Fibroblast of skin of back (primary cell): ENCODE measurements at places on chromosomes 5 and 9.
A peak's percentile ranks its signal among the peaks of the same experiment; 100 is the strongest.

DNA sequence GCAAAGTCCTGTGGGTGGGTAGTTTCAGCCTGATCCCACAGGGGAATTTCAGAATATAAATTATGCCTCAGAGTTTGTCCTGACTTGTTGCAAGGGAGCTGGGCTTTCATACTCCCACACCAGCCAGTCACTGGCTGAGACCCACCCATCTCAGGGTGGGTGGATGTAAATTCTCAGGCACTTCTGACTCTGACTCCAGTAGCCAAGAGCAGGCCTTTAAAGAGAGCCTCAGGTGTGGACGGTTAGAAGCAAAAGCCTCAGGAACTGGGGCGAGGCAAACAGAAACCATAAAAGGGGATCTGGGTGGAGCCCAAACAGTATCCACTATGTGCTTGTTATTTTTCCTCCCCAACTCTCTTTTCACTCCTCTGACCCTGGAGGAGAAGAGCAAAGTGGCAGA lies 28.6 kb upstream of the FBXW11 start:
- DNase-seq, result no peak

DNA sequence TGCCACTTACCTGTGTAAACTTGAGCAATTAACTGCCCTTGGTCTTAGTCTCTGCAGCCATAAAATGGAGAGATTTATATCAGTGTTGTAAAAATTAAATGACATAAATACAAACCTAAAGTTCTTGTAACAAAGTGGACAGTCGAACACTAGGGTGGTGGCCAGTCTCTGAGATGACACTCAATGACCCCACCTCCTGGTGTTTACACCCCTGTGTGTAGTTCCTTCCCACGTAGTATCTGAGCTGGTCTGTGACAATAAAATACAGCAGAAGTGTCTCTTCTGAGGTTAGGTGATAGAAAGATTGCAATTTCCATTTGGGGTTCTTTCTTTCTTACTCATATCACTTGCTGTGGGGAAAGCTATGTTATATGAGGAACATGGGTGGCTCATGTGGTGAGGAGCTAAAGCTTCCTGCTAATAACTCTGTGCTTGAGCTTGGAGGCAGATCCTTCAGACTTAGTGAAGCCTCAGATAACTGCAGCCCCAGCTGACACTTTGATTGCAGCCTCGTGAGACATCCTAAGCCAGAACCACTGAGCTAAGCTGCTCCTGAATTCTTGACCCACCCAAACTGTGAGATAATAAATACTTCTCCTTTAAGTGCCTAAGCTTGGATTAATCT lies 173.4 kb upstream of the CHD1 start:
- no peak for DNase-seq

- no peak for DNase-seq
Observed at GRCh38 chr5:10666531-10667299, 94.3 kb downstream of the DAP start.

DNA sequence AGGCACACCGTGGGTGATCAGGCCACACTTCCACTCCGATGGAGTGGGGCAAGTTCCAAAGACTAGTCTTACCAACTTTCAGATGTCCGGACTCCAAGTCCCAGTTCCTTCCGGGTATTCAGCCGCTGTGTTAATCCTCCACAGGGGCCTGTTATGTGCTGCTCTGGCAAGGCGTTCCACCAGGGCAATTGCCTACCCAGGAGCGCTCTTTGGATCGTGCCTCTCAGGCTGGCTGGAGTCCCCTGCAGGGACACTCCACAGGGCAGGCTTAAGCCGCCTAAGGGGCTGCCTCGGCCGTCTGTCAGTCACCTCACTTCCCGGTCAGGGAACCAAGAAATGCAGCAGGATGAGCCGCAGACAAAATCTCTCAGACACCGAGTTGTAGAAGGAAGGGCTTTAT lies 118.7 kb upstream of the CCNG1 start:
- no peak for DNase-seq

GRCh38 chr9:33817327-33818166 lies 587 bp downstream of the UBE2R2 start:
- DNase-seq, result peak; percentile 79

GRCh38 chr9:133275105-133276000 lies at the start of gene ABO:
Gene ABO, minus strand, starts transcription at chr9:133275201.
- no peak for DNase-seq
